ENCODE measurements at places on chromosomes 7 and 10. TPM values are rescaled to one million over a fixed set of nuclear protein-coding genes. Genes with fewer than 3 reads are reported as not detected.

ZNF853 gene
- total RNA-seq: 8.1 TPM

ERVW-1 gene
- not detected for total RNA-seq

- DNase-seq: no peak
Measured at GRCh38 chr7:77447616-77448015, 31.5 kb upstream of the GSAP start.

DNA sequence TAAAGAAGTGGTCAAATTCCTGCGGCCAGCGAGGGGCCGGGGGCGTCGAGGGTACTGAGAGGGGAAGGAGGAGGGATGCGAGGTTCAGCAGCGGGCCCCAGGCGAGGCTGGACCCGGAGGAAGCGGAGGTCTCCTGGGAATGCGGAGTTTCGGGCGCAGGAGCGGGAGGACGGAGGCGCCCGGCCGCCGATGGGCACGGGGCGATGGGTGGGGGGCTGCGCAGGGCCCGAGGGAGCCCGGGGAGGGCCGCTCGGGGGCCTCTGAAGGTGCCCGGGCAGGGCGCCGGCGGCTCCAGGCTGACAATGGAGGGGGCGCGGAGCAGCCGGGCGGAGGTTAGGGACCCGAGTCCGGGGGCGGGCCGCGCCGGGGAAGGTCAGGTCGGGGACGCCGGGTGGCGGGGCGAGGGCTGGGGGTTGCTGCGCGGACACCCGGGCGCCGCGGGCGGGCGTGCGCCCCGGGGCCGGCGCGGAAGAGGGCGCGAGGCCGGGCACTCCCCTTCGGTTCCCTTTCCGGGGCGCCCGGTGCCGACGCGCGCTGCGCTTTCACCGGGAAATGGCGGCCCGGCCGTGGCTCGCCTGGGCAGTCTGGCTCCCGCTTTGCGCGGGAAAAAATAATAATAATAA is 683 bp downstream of the MACROH2A2 start:
- DNase-seq: peak; percentile 81

Measured in posterior vena cava (tissue), 2 donors.